ENCODE measurements at places on chromosomes 4 and X. TPM values are rescaled to one million over a fixed set of nuclear protein-coding genes. Genes with fewer than 3 reads are reported as not detected.
A peak's percentile ranks its signal among the peaks of the same experiment; 100 is the strongest.

The TMEM255A gene
- total RNA-seq = 27.2 TPM

The SASH3 gene
- not detected for total RNA-seq

The IGSF1 gene
- 0.05 TPM for total RNA-seq

The TMEM154 gene
- total RNA-seq = 0.90 TPM

DNA sequence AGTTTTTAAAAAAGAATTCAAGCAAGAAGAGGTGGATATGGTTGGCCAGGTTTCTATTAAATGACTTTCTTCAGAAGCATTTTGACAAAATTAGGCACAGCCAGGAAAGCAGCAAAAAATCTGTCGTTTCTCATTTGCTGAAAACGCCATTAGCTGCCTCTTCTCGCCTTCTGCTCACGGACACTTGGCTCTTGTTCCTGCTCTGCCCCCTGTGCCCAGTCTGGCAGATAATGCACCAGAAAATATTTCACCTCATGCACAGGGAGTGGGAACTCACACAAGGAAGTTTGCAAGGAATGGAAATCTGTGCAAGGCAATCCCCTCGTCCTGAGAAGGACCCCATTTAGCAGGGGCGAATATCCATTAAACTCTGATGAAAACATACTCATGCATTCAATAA, 260.0 kb downstream of the PACRGL start:
- DNase-seq = no peak

GRCh38 chr4:154478547-154478946, 13.1 kb downstream of the DCHS2 start:
- no peak for DNase-seq

GRCh38 chr4:53497487-53498244, 93.6 kb downstream of the LNX1 start:
- DNase-seq = peak; percentile 69

- DNase-seq = no peak
Measured at GRCh38 chr4:23856630-23857029, 33.2 kb downstream of the PPARGC1A start.

DNA sequence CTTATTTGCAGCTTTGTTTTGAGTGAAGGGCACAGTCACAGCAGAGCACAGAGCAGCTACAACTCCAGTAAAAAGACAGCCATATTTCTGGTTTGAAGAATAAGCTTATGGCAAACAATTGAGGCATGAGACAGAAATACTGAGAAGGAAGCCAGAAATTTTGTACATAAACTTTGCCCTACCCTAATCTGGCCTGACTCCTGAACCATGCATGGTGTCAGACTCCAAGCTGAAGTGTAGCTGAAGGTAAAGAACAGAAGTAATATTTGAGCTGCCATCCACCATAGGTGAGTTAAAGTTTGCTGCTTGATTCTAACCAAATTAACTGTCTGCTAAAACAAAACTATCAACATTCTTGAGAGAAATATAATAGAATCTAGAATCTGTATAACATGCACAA, 24.5 kb upstream of the TMEM192 start:
- DNase-seq = no peak

- no peak for DNase-seq
Measured at GRCh38 chr4:52984462-52984881, 122.4 kb downstream of the RASL11B start.

DNA sequence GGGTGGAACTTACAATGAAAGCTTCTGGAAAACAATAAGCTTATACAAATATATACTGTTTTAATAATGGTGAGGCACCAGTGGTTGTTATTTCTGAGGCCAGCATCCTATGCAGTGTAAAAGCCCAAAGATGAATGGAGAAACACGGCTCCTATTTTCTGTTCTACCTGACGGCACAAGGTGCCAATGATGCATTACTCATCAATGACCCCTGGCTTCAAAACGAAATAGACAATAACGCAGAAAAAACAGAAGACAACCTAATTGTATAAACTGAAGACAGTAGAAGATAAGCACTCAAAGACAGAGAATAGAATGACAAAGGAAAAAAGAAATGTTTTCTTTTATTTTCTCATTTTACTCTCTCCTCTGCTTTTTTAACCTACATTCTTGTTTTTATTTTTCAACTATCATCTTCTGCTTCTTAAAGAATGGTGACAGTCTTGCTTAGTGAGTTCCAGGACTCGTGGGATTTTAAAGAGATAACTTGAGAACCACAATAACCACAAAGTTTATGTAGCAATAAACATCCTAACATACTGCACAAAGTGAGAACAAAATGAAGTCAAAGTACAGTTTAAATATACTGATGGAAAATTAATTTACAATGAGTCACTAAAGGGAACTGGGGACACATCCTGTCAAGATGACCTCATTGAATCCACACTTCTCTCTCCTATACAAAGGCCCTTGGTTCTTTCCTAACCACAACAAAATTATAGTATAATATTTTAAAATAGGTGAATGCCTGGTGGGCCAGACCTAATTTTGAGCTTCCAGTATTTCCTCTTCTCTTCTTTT, 169.8 kb downstream of the BTC start:
- peak; percentile 45 for DNase-seq

- DNase-seq = peak; percentile 89
Measured at GRCh38 chr4:77618383-77619241, 13.0 kb downstream of the CXCL13 start.

- DNase-seq = no peak
Measured at GRCh38 chrX:155031657-155032056, 5.0 kb downstream of the FUNDC2 start.

DNA sequence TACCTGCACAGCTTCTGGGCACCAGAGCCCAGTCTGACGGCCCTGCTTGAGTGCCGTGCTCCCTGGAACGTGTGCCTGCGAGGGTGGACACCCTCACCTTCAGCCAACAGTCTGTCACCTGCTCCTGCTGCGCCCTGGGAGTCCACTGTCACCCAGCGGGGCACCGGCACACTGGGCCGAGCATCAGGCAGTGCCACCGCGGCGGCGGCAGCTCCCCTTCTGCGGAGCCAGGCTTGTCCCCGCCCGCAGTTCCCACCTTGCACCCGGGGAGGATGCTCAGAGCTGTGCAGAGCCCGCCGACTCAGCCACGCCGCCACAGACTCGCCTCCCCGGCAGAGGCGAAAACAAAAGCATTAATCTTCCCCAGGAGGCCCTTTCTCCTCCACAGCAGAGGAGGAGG, 86.8 kb downstream of the ABLIM2 start:
- no peak for DNase-seq

DNA sequence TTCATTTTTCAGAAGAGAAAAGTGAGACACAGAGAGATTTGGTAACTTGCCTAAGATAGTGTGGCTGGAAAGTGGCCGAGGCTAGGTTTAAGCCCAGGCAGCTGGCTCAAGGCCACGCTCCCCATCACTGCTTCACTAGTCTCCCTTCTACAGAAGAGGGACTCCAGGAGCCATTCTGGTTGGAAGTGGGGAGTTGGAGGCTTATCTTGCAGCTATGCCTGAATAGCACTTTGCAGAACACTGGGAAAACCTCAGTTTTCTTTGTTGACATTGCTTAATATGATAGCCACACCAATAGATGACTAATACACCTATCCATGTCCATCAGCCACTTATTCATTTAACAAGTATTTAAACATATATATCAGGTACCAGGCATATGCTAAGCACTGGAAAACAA, 18.5 kb downstream of the LRRC66 start:
- DNase-seq = no peak

- DNase-seq = no peak
Measured at GRCh38 chr4:78310007-78310739, 241.4 kb upstream of the ANXA3 start.
